Fibroblast of gingiva (primary cell): ENCODE measurements at places on chromosomes 5 and 9.

DNA sequence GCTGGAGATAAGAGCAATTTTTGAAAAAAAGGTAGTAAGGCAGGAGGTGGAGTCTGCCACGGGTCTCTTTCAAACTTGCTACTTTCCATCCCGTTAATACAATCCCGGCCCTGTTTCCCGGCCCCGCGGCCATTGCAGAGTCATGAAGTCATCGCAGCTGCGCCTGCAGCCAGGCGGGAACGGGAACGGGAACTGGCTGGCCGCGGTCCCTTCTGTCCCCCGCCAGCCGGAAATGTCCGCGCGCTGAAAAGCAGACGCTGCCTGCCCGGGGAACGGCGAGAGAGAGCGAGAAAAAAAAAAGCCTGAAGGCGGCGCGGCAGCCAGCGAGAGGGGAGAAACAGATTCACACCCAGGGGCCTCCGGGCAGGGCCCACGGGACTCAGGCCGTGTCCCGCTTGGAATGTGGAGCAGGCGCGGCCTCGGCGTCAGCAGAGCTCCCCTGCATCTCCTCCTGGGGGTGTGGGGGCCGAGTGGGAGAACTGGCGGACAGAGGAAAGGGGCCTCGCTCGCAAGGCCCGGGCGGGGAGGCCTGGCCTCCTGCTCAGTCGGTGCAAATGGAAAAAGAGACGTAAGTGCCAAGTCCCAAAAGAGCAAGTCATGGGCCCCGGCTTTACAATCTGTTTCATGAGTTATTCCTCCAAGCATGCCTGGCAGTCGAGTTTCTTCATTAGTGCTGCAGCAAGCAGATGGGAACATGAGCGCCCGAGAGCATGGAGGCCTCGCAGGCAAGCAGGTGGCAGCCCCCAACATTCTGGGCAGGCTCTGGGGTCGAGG lies 201.2 kb upstream of the GAS1 start:
- DNase-seq = peak; percentile 87

DNA sequence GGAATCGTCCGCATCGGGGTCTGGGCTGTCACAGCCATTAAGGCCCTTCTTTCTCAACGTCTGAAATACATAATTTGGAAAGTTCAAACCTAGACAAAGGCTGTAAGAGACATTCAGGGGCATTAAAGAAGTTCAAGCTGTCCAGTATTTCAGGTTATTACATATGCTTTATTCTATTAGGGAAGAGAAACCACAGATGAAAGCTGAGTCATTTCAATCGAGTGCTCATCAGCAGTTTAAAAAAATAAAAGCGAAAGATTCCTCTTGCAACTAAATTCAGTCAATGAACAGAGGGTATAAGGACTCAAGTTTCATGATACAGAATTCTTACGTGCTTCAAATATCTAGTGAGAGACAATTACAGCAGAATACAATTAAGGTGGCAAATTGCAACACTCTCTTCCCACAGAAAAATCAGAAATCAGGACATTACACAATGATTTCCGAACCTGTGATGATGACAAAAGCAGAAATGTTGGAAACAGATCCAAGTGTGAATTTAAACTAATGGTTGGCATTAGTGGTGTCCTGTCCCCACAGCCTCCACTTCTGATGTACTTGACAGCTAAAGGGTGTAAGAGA lies 121.6 kb downstream of the MEF2C start:
- DNase-seq = no peak

GRCh38 chr5:78273436-78273835 lies 21.1 kb downstream of the AP3B1 start:
- no peak for DNase-seq

DNA sequence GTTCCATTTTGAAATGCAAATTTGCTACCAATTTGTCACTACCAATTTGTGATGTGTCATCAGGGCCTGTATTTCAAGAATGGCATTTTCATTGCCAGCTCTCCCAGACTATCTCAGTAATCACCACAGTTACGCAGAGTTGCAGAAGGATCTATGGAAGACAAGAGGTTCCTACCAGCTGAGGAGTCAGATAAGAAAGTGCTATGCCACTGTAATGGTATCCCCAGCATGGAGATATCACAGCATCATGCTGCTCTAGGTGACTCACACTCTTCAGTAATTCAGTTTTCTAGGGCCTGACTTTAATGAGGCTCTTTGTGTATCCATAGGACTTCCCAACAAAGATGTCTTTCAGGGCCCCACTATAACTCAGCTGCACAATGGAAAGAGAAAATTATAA lies 490.3 kb downstream of the ARHGEF28 start:
- no peak for DNase-seq

DNA sequence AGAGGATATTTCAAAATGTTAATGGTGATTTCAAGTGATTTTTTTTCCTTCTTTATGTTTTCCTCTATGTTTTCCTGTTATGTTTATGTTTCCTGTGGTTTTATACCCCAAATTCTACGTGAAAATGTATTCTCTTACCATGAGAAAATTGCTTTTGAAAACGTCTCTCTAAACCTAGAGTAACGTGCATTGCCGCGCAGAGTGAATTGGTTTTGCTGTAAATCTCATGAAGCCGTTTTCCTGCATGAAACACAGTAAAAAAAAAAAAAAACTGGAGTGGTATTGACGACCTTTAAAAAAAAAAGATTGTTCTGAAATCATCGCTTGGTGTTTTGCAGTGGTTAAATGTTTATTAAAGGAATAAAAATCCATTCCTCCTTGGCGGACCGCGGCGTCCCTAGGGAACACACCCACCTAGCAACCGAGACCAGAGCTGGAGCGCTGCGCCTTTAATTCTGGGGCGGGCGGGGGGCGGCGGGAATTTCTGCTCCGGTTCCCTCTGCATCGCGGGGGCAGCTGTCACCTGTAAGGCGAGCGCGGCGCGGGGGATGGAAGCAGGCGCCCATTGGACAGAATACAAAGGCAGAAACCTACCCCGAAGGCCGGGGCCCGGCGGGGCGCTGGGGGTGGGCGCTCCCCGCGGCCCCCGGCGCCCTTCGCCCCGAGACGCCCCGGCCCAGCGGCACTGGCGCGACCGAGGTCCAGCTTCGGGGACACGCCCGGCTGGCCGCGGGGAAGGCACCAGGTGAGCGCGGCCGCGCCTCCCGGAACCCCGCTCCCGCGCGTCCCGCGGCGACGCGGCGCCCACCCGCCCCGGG lies at the start of gene SOWAHA:
Gene SOWAHA (plus strand): TSS at position 522 of the 818 bp plus-strand sequence. CDS start 320 bp downstream, outside the sequence.
- no peak for DNase-seq

GRCh38 chr5:57529864-57530263 lies 47.3 kb upstream of the ACTBL2 start:
- DNase-seq = no peak

- no peak for DNase-seq
Observed at GRCh38 chr5:108822211-108822947, 74.7 kb downstream of the FER start.

- DNase-seq = no peak
Observed at GRCh38 chr5:144281784-144282183, 111.1 kb downstream of the KCTD16 start.

DNA sequence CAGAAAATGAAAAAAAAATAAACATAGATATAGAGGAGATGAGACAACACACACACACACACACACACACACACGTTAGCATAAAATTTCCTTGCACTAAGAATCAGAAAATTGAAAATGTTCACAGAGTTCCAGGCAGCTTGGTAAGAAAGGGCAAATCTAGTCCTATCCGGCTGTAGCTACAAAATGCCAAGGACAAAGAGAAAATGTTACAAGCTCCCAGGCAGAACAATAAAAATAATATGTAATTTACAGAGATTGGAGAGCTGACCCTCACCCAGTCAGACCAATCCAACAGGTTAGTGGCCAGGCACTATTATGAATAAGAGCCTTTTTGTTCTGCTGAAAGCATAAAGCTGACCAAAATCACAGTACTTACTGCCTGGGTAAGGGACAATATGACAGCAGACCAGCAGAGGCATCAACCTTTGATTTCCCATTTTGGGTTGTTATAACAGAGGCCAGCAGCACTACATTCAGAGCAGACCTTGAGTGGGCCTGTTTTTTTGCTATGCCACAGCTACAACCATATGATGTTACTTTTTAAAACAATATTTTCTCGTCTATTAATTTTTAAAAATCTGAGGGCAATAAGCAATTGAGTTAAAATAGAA lies 892.6 kb downstream of the TAF11L14 start:
- DNase-seq = no peak

GRCh38 chr9:93200989-93201334 lies 17.0 kb downstream of the WNK2 start:
- DNase-seq = no peak

- no peak for DNase-seq
Observed at GRCh38 chr5:55031492-55031891, 7.4 kb downstream of the GZMK start.

DNA sequence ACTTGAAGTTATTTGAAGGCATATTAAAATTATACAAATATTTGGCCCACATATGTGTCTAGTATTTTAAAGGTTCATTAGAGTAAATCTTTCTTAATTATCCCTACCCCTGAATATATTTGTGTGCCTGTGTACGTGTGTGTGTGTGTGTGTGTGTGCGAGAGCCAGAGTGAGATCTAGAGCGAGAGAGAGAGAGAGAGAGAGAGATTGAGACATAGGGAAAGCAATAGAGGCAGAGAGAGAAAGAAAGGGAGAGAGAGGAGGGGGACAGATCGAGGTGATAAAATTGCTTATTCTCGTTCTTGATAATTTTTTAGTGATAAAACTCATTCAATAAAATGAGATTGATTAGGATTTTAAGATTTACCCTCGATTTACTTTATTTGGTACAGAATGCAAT lies 47.4 kb downstream of the ADAMTS19 start:
- no peak for DNase-seq

DNA sequence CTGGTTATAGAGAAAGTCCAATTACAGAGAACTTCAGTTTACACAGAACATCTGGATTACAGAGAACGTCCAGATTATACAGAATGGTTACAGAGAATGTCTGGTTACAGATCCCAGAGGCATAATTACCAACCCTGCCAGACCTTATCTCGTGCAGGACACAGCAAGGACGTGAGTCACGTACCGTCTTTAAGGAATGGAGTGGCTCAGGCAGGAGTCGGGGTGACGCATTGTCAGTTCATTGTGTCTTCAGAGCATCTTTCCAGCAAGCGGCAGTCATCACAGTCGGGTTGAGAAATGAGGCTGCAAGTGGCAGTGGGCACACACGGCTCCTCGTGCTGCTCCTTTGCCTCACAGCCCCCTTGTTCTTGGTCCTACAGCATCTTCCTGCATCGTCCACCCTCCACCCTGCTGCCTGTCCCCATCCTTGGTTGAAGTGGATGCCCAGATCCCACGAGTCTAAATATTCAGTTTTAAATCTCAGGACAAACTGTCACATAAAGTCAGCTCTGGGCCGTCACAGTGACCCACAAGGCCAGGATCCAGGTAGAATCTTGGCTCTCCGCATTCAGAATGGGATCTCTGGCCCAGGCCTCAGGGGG lies 30.0 kb upstream of the SLC6A19 start:
- no peak for DNase-seq

DNA sequence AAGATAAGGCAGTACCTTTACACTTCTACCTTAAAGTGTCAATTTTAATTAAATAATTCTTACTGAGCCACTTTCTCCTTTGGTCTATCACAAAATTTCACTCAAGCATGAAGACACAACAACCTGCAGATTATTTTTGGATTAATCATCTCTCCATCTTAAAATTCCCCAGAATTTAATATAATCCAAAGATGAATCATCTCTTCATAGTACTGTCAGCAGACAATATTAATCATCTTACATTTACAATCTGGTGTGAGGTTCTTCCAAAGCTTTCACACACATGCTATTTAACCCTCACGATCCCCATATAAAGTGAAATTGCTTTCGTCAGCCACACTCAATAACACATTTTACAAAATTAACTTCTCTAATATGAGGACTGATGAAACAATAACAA lies 43.0 kb downstream of the LHFPL2 start:
- DNase-seq = no peak

DNA sequence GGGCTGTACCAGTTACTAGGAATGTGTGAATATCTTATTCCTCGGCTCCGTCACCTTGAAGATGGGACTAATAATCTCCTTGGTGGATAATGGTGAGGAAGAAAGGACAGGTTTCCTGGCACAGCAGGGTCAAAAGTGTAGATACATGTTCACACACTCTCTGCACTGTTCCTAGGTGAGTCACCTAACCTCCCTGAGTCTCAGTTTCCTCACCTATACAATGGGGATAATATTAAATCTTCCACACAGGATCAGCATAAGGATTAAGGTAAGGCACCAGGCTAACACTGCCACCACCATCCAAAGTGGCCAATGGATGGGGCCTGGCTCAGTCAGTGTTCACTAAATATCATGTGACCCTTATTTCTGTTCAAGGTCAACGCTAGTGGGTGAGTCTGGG lies 66.9 kb downstream of the PSMB7 start:
- no peak for DNase-seq

GRCh38 chr5:60208716-60209115 lies 315.2 kb upstream of the PDE4D start:
- no peak for DNase-seq

DNA sequence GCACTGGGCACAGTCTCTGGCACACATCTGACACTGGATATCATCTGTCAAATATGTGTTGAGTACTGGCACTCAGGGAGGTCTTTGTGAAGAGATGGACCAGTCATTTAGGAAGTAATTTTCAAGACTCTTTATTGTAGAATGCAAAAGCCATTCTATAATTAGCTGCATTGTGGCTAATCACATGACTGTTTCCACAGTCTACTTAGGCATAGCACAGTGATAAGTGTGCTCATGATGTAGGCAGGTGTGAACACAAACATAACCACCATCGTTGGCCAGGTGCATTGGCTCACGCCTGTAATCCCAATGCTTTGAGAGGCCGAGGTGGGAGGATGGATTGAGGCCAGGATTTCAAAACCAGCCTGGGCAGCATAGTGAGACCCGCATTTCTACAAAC lies 62.2 kb downstream of the CFAP77 start:
- no peak for DNase-seq

GRCh38 chr9:94086486-94087345 lies 2.5 kb downstream of the PTPDC1 start:
- DNase-seq = peak; percentile 30

DNA sequence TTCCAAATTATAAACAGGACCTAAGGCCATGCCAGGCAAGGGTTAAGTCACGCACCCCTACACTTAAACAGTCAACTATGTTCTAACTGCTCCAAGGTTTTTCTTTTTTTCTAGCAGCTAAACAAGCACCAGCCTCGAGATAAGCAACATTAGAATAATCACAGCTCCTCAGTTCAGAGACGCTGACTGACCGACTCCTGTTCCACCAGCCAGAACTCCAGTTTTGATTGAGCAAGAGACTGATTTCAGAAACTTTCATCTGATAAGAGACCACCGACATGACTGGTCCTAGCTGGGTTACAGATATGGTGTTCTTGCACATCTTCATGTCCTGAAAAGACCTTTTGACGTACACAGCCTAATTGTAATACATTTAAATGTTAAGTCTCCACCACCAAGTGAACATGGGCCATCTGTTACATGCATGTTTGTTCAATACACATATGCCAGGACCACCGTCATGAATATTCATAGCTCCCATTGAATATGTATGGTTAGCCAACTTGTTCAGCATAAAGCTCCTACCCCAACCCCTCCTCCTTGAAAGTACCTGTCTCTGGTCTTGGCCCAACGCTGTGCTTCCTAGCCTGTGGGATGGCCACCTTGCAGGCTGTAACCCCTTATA lies 23.7 kb upstream of the OTULINL start:
- no peak for DNase-seq

GRCh38 chr5:176529741-176530141 lies 7.5 kb downstream of the RNF44 start:
- DNase-seq = no peak
